ENCODE measurements at places on chromosomes 7 and 10. TPM values are rescaled to one million over a fixed set of nuclear protein-coding genes. Genes with fewer than 3 reads are reported as not detected.

Gene TMEM213
- total RNA-seq = not detected

Gene SUN3
- total RNA-seq = not detected

Gene MLXIPL
- not detected for total RNA-seq

Gene SNX10
- total RNA-seq = not detected

Gene TFPI2
- 166 TPM for total RNA-seq

Gene SPDYE2
- total RNA-seq = 0.12 TPM

Gene CYCS
- total RNA-seq = 41.6 TPM

Gene SPDYE16
- 0.12 TPM for total RNA-seq

Gene BMPR1A
- 39.7 TPM for total RNA-seq

Gene SPDYE2B
- 0.12 TPM for total RNA-seq
